ENCODE measurements at places on chromosomes 6 and 20.

DNA sequence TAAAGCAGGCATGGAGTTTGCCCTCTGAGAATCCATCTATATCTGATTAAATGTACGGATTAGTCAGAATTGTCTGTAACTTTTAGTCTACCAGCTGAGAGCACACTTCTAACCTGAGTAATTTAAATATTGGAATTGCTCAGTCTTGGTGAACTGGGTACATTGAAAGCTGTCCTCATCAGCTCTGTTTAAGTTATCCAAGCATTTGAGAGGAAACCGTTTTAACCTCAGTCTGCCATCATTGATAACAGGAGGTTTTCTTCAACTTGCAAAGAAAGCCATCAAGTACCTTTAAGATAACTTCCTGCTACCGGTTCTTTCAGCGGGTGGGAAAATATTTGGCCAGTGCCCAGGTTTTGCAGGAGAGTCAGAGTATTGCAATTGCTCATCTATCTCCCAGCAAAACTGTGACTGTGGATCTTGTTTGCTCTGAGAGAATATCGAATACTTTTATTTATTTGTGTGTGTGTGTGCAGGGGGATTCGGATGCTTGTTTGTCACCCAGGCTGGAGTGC lies 31.1 kb upstream of the F13A1 start:
- no peak overlapping the region for H3K27ac ChIP-seq
- no peaks in the 10 kb centered on the region for H3K4me1 ChIP-seq
- H3K36me3 ChIP-seq: no peaks in the 10 kb centered on the region
- H3K4me3 ChIP-seq: no peak overlapping the region

DNA sequence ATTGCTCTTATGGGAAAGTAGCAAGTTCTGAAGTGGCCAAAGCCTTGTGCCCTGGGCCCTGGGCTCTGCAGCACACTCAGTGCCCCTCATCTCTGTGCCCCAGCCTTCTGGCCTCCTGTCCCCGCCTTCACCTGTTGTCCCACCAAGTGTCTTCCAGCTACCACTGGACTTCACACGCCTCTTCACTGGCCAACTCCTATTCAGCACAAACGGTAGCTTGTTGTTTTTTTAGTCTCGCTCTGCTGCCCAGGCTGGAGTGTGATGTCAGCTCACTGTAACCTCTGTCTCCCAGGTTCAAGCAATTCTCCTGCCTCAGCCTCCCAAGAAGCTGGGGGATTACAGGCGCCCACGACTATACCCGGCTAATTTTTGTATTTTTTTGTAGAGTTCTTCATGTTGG lies 4.8 kb downstream of the CCHCR1 start:
- H3K4me1 ChIP-seq: peaks cover 15% of the 10 kb centered on the region
- peaks cover 17% of the 10 kb centered on the region for H3K36me3 ChIP-seq
- no peaks in the 10 kb centered on the region for H3K27me3 ChIP-seq
- no peak for DNase-seq

GRCh38 chr6:137222381-137222780 lies 3.2 kb upstream of the IFNGR1 start:
- H3K27me3 ChIP-seq: peaks cover 3% of the 10 kb centered on the region
- peaks cover 48% of the 10 kb centered on the region for H3K4me1 ChIP-seq
- no peak overlapping the region for H3K4me3 ChIP-seq
- H3K27ac ChIP-seq: no peak overlapping the region

DNA sequence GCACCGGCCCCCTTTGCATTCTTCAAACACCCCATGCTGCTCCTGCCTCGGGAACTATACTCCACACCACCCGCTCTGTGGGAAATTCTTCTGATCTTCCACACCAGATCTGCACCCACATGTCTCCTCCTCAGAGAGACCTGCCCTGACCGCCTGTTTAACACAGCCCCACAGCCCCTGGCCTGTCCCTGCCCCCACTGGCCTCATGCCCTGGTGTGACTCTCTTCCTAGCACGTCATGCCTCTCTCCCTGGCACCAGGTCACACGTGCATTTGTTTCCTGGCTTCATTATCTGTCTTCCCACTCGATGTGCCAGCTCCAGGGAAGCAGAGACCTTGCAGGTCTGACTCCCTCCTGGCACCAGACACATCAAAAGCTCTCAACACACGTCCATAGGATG lies 79.6 kb downstream of the ANKRD60 start:
- peaks cover 57% of the 10 kb centered on the region for H3K27me3 ChIP-seq
- H3K4me1 ChIP-seq: no peaks in the 10 kb centered on the region
- H3K4me3 ChIP-seq: no peak overlapping the region
- DNase-seq: no peak
- no peak overlapping the region for H3K27ac ChIP-seq

DNA sequence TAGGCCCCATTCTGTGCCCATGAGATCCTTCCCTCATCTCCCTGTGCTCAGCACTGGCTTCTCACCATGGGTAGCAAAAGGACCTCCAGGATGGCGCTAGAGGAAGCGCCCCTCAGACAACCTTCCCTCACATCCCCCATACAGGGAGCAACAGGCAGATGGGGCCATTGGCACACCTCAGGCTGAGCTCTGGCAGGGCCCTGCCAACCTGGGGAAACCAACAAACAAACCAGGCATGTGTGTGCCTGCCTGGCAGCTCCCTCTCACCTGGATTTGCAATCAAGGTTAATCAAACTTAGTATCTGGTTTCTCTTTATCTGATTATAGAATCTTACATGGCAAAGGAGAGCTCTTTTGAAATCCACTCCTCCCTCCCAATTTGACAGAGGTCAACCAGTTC lies 134.9 kb downstream of the SLC23A2 start:
- H3K36me3 ChIP-seq: peaks cover 37% of the 10 kb centered on the region
- H3K4me3 ChIP-seq: no peak overlapping the region
- DNase-seq: no peak
- H3K27ac ChIP-seq: no peak overlapping the region
- H3K27me3 ChIP-seq: no peaks in the 10 kb centered on the region
- peaks cover 24% of the 10 kb centered on the region for H3K4me1 ChIP-seq

- H3K4me1 ChIP-seq: no peaks in the 10 kb centered on the region
- no peak overlapping the region for H3K4me3 ChIP-seq
- no peak overlapping the region for H3K27ac ChIP-seq
- DNase-seq: no peak
- peaks cover 21% of the 10 kb centered on the region for H3K27me3 ChIP-seq
- H3K36me3 ChIP-seq: no peaks in the 10 kb centered on the region
Observed at GRCh38 chr6:87784690-87785089, 82.7 kb upstream of the AKIRIN2 start.

All from activated naive CD4-positive, alpha-beta T cell treated with anti-CD3 and anti-CD28 coated beads, Interleukin-2, amount 10 ng/mL, durations not matched to agents 7 days and 5 days (primary cell).